ENCODE measurements at places on chromosomes 3 and 15. TPM values are rescaled to one million over a fixed set of nuclear protein-coding genes. Genes with fewer than 3 reads are reported as not detected.

The GATM gene
- total RNA-seq, result 2.6 TPM

The CRYBG3 gene
- total RNA-seq, result 23.6 TPM

The NEO1 gene
- total RNA-seq, result 13.5 TPM

The CCDC54 gene
- not detected for total RNA-seq

The LAMB2 gene
- total RNA-seq, result 328 TPM

The SLC28A1 gene
- total RNA-seq, result not detected

The CPEB1 gene
- total RNA-seq, result not detected

The GAP43 gene
- total RNA-seq, result not detected

All from tracheal epithelial cell (primary cell).